HL-60 (cell line): ENCODE measurements at places on chromosomes 1 and 21.
A peak's percentile ranks its signal among the peaks of the same experiment; 100 is the strongest.

DNA sequence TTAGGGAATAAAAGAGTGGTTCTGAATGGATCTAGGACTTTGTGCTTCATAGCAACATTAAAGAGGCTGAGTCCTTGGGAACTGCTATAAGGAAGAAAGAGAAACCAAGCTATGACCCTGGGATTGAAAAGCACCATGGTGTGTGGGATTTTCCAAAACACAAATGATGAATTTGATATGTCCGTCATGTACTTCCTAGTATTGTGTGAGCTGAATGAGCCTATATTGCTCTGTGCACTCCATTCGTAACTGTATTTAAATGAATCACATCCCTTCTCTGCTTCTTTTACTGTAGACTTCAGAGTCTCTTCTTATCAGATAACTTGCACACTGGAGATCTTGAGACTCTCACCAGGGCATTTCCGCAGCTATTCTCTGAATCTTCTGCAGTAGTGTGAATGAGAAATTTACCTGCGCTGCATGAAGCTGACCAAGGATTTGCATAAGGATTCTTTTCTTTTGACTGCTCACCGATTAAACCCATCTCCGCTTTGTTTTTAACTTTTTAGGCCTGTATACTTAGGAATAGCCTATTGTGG lies 23.1 kb upstream of the OR10J4 start:
- DNase-seq: no peak

DNA sequence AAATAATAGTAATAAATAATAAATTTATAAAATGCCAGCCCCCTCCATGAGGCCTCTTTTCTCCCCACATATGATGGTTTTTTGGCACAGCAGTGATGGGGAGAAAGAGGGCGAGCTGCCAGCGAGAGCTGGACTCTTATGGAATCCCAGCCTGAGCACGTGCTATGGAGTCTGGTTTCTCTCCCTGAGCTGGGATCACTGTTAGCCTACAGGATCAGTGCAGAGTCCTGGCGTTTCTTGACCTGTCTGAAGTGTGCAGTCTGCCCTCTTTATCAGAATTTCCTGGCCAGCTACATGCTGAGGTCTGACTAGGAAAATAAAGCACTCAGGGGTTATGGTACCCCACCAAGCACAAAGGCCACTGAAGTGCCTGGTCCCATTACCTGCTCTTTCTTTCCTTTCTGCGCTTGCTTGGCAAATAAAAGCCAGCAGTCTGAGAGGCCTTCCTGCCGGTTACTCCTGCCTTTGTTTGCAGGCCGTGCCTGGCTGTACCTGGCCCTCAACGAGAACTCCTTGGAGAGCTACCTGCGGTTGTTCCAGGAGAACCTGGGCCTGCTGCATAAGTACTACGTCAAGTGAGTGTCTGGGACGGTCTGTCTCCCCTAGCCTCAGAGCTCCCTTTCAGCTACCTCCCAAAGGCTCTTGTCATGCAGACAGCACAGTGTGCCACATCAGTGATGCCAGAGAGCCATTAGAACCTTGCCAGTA lies 18.5 kb upstream of the SLC25A34 start:
- no peak for DNase-seq

GRCh38 chr21:44467859-44468195 lies 12.5 kb downstream of the LRRC3 start:
- no peak for DNase-seq

DNA sequence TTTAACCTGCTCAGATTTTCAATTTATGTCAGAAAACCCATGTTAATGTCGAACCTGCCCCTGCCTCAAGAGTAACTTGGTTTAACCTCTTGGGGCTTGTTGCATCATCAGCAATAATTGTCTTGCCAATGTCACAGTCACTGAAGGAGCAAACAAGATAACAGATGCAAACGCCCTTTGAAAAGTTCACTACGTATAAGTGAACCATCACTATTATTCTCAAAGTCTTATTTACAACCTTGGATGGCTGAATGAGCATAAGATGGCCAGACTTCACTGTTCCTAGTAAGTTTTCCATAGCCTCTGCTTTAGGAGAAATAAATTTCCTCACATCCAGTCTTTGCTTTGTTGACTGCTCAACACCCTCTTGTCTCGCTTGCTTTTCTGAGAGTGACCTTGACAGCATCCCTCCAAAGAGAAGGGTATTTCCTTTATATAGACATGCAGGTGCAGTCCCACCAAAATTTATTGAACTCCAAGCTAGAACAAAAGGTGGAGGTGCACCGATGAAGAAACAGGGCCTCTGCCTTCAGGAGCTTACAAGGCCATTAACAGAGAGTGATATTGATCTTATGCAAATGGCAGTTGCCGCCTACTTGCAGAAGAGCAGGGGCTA lies 749 bp upstream of the LRIG2 start:
- DNase-seq: no peak

GRCh38 chr1:26961826-26962225 lies 1.6 kb upstream of the KDF1 start:
- peak; percentile 52 for DNase-seq
